Ecto neural progenitor cell (in vitro differentiated cells): ENCODE measurements at places on chromosomes 3 and 15.

DNA sequence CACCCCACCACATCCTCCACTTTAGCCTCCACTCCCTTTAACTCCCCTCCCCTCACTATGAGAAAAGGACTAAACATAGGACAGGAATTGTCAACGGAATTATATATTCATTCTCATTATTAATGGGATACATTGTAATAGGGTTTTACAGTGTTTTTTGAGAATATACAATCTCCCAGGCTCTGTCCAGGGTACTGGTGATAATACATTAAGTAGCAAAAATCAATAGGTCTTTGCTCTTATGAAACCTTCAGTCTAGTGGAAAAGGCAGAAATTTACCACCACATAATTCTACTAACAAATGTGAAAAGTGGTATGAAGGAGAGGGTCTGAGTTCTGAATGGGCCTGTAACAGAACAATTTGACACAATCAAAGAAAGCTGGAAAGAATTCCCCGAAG is 28.2 kb upstream of the IGSF11 start:
- DNase-seq, result no peak

- DNase-seq, result no peak
Measured at GRCh38 chr3:120299403-120299802, 14.4 kb upstream of the GPR156 start.

- no peak for DNase-seq
Measured at GRCh38 chr3:152555666-152556291, 279.2 kb upstream of the P2RY1 start.

DNA sequence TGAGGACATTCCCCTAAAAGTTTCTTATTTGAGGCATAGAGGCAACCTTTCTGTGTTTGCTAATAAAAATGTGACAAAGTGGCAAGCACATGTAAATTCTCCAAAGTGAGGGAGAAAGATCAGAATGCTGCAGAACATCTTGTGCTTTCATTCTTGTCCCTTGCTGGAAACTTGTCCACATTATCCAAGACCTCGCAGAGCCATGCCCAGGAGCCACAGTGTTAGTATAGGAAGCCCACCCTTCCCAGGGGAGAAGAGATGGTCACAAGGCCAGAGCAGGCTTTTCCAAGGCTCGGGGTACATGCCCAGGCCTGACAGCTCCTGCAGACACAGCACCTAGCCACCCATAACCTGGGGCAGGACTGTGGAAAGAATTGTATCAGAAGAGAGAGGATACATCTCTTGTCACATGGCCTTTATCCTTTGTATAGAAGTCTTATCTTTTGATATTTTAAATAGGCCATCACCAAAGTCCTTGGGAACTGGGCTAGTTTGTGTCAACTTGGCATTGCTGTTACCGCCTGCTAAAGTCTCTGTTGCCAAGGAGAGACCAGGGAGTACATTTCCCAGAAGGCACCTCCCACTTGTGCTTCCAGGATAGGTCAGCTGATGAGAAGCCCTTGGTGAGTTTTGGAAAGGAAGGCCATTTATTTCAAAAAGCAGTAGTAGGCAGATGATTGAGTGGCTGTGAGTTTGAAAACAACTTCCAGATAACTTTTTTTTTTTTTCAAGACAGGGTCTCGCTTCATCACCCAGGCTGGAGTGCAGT is 10.5 kb downstream of the DLEC1 start:
- no peak for DNase-seq

- no peak for DNase-seq
Measured at GRCh38 chr15:64222573-64223366, 59.9 kb upstream of the PPIB start.

DNA sequence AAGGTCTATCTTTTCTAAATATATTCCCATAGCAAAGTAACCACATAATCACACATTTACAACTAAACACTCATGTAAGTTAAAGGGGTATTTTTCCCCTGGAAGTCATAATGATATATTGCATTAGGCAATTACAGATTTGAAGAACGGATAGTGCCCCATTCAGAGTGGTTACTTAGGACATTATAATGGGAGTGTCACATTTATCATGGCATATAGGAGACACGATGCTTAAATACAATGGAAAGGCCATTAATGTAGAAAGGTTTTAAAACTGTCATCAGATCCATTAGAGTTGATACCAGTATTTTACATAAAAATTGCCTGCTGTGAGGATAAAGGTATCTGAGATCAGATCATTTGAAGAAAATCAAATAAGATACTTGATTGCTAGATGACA is 582.0 kb upstream of the SEMA6D start:
- DNase-seq, result no peak

DNA sequence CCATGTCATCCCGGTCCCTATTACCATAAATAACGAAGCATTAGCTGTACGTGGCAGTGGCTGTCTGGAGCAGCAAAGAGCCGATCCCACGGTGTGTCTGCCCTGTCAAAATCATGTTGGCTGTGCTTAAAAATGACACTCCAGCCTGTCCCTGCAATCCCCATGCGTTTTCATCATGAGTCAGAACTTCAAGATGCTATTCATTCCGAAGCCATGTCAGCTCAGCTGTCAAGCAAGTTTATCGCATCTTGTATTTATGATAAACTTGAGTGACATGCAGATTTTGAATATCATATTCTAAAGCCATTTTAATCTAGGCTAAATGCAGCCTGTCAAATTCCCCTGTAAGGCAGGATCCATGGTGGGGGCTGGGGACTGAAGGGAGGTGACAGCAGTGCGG is 152.4 kb downstream of the TJP1 start:
- DNase-seq, result no peak

- no peak for DNase-seq
Measured at GRCh38 chr3:182078316-182078715, 366.6 kb downstream of the SOX2 start.

DNA sequence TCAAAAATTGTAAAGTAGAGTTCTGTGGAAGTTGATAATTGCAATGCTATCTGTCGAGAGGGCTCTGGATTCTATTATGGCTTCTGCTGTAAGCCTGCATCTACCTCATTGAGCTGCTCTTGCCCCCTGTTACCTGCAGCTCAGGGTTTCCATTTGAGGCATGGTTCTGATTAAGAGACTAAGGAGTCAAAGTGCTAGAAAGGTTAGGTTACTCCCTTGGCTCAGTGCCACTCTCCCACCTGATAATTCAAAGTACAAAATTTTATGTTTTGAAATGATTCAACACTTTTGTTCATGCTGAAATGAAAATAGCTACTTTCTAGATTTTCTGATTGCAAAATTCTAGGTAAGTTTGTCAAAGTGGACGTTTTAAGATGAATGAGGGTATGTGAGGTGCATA is 220.5 kb upstream of the SATB1 start:
- DNase-seq, result no peak

DNA sequence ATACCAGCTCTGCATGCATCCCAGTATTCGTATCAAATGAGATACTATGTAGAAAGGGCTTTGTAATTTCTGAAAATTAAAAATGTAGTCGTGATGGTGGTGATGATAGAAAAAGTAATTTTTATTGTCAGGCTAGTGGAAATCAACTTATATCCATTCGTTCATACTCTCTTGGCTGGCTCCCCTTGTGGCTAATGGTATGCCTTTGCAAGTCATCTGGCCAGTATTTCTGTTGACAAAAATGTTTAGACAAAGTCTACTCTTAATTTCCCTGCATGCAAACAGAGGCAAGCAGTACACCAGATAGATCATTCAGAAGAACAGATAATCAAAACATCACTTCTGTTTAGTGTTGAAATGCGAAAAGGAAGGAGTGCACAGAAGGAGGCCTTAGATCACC is 49.6 kb upstream of the DUT start:
- DNase-seq, result no peak

- no peak for DNase-seq
Measured at GRCh38 chr3:190319660-190320059, 2.6 kb downstream of the CLDN1 start.

- peak; percentile 93 for DNase-seq
Measured at GRCh38 chr15:78308422-78309032, 9.1 kb upstream of the SKIC8 start.

GRCh38 chr3:23356169-23356568 is 153.0 kb downstream of the UBE2E2 start:
- no peak for DNase-seq

- no peak for DNase-seq
Measured at GRCh38 chr3:10798600-10799367, 17.2 kb upstream of the SLC6A11 start.

GRCh38 chr3:71088019-71088708 is 495.4 kb downstream of the FOXP1 start:
- no peak for DNase-seq

- no peak for DNase-seq
Measured at GRCh38 chr3:65201926-65202325, 514.1 kb upstream of the ADAMTS9 start.

DNA sequence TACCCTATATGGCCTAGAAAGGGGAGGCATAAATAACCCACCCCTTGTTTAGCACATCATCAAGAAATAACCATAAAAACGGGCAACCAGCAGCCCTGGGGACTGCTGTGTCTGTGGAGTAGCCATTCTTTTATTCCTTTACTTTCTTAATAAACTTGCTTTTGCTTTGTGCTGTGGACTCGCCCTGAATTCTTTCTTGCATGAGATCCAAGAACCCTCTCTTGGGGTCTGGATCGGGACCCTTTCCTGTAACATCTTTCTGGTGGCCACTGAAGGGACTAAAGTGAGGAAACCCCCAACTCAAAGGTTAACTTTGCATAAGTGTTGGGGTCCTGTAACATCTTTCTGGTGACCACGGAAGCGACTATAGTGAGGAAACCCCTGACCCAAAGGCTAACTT is 15.7 kb upstream of the HHATL start:
- no peak for DNase-seq

- DNase-seq, result no peak
Measured at GRCh38 chr3:24145981-24146822, 201.1 kb downstream of the NR1D2 start.

DNA sequence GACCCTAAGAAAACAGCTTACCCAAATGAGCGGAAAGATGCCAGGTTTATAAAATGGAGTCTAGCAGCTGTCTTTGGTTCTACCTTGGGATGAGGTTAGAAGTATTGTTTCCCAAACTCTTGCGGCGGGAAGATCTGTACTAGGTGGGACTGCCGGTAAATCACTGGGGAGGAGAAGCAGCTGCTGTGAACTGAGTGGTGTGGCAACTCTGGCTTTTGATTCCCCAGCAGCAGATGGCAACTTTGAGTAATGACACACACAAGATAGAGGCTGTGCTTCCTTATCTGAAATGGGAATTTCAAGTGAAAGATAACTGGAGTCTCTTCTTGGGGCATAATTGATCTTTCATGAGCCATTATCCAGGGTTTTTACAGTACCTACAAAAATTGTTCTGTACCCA is 184.9 kb downstream of the ATG7 start:
- no peak for DNase-seq

DNA sequence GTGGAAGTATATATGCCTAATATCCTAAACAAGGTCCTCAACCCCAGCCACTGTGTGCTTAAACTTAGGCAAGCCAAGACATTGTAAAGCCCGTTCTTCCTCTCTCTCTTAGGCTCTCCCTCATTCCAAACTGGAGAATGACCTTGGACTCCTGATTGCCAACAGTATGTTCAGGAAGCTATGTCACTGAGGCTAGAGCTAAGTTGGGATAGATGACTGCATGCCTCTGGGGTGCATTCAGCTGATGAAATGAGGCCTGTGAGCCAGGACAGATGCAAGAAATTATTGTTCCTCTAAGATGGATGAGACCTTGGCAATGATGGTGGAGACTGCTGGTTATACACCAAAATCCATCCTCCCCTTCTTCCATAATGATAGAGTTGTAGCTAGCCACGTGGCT is 27.9 kb upstream of the TBC1D21 start:
- DNase-seq, result no peak

DNA sequence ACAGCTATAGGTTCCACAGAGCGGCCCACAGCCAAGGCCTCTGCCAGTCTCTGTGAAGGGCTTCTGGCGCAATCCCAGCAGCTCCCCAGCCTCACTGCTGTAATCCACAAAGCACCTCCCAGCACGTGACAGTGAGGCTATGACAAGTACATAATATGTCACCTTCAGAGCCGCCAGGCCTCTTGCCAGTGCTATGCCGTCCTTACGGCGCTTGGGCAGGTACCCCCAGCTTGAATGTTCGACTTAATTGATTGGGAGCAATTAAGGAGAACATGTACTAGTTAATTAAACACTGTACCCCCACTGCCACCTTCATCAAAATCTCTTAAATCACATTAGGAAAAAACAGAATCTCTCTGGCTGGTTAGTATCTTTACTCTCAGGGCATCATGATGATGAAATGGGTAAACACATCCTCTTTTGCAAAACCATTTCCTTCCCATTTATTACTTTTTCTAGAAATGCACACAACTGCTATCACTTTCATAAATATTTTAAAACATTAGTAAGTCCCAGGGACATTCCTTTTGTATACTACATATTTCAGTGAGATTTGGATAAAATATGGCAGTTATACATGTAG is 169.9 kb downstream of the XXYLT1 start:
- no peak for DNase-seq

GRCh38 chr3:5840056-5840455 is 652.5 kb downstream of the EDEM1 start:
- no peak for DNase-seq

GRCh38 chr3:48428572-48429316 is 1.1 kb downstream of the PLXNB1 start:
- DNase-seq, result peak; percentile 79

GRCh38 chr3:134449277-134449676 is 36.5 kb downstream of the ANAPC13 start:
- peak; percentile 58 for DNase-seq

- DNase-seq, result no peak
Measured at GRCh38 chr3:101017017-101017416, 23.8 kb upstream of the ABI3BP start.

DNA sequence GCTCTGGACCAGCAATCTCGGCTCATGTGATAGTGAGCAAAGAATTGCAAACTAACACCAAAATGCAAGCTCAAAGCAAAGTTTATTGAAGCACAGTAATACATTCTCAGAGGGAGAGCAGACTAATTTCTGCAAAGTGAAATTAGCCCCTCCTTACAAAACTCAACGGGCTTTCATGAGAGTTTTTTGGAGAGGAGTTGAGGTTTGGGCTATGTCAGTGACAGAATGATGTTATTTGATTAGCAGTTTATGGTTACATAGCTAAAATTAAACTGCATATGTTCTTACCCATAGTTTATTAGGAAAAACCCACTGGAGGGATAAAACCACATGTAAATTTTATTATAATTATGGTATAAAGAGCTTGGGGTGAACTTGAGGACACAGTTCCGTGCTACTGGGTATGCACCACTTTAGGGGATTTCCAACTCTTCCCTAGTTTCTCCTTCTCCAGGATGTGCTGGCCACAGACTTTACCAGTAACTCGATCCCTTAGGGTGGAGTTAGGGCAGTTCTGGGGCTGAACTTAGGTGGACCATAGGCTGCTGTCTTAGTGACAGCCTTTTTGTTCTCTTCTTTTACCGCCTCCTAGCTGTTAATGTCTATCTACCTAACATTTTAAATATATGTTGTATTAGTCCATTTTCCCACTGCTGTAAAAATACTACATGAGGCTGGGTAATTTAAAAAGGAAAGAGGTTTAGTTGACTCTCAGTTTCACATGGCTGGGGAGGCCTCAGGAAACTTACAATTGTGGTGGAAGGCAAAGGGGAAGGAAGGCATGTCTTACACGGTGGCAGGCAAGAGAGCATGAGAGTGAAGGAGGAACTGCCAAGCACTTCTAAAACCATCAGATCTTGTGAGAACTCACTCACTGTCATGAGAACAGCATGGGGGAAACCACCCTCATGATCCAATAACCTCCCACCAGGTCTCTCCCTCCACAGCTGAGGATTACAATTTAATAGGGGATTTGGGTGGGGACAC is 8.9 kb upstream of the AADACL2 start:
- no peak for DNase-seq
